Left colon (tissue), 2 donors: ENCODE measurements at places on chromosomes 16 and 17. TPM values are rescaled to one million over a fixed set of nuclear protein-coding genes. Genes with fewer than 3 reads are reported as not detected.

Gene SLC16A5
- 39.6 TPM for total RNA-seq

Gene PSMC3IP
- total RNA-seq: 2.2 TPM

Gene ADGRG3
- total RNA-seq: 1.4 TPM

Gene IRF8
- total RNA-seq: 48.7 TPM

Gene ENO3
- total RNA-seq: 8.9 TPM

Gene TNFRSF17
- total RNA-seq: 0.70 TPM

GRCh38 chr17:77974396-77974795 is 15.9 kb downstream of the TNRC6C start:
- DNase-seq: no peak

- no peak for DNase-seq
Observed at GRCh38 chr17:2212400-2212981, 91.1 kb downstream of the SMG6 start.

- no peak for DNase-seq
Observed at GRCh38 chr17:82915757-82916027, 75.9 kb upstream of the ZNF750 start.

DNA sequence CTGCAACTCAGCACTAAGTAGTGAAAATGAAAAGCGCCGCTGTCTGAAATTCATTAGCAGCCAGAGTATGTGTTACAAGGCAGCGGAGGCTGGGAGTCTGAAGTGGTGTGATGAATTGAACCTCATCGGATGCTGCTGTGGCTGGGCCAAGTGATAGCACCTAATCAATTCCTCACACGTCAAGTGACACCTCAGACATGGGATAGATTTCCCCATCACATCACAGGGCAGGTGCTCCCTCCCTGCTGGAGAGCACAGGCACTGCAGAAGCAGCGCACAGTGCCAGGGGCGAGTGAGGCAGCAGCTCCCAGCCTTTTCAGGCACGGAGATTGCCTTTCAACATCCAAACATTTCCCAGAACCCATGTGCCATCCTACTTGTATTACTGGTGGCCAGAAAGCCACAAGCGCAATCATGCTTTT is 32.2 kb downstream of the DRC3 start:
- DNase-seq: no peak

DNA sequence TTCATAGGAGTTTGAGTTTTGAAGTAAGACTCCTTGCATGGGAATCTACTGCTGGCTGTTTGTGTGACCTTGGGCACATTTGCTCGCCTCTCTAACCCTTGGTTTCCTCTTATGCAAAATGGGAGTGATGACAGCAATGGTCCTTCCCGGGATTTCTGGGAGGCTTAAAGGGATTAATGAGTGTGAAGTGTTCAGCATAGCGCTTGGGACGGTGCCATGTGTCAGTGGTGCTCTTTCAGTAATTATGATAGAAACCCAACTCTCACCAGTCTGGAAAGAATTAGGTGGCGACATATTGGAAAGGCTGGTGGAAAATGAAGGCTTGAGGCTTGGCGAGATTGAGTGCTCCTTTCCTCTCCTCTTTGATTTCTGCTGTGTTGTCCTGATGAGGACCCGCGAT is 429.2 kb upstream of the EEF2KMT start:
- no peak for DNase-seq

- peak; percentile 73 for DNase-seq
Observed at GRCh38 chr17:41687828-41688640, 651 bp upstream of the EIF1 start.

DNA sequence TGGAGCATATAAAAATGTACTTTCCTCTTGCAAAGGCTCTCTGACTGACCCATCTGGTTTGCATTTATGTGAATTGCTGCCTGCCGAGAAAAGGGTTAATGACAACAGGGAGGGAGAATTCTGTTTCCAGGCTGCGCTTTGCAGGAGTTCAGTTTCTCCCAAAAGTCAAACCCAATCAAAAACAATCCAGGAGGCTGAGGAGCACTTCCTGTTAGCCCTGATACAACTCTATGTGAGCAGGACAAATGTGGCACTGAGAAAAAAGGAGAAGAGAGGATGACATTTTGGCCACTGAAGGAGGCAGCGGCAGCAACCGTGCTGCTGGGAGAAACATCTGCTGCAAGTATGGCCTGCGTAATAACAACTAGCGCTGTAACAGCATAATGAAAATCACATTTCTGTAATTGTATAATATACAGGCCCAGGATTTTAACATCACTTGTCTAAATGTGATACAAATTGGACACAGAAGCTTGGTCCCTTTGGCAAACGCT is 26.8 kb upstream of the ELAC2 start:
- no peak for DNase-seq

DNA sequence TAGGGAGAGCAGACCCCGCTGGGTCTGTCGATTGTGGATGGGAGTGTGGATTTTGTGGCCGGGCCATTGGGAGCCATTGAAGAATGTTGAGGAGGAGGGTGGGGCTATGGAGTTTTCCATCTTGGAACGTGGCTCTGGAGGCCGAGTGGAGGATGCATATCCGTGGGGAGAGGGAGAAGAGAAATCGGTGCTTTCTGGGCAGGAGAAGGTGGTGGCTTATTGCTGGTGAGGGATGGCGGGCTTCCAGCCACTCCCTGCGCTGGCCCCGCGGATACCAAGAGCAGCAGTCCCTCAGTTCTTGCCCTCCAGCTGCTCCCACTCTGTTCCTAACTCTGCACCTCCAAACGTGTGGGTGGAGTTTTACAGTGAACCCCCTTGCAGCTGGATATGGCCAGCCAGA is 162.4 kb downstream of the CMIP start:
- no peak for DNase-seq

- peak; percentile 82 for DNase-seq
Observed at GRCh38 chr16:58628845-58629732, 537 bp downstream of the CNOT1 start.

DNA sequence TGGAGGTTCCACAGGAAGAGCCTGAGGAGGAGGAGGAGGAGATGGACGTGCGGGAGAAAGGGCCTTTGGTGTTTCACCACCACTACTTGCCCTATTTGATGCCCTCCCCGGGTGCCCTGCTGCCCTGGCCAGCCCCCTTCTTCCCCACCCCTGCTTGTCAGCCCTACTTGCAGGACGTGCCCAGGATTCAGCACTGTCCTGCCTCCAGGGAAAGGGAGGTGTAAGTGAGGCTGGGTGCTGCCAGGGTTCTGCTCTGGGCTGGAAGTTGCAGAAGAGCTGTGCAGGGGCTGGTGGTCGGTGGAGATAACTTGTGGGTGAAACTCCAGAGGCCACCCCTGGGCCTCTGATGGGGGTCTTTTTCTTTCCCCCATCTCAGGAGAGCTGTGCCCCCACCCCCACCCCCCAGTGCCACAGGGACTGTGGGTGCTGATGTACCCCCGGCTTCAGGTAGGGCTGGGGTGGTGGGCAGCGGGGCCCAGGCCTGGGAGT is 3.0 kb downstream of the PRR29 start:
- DNase-seq: no peak

DNA sequence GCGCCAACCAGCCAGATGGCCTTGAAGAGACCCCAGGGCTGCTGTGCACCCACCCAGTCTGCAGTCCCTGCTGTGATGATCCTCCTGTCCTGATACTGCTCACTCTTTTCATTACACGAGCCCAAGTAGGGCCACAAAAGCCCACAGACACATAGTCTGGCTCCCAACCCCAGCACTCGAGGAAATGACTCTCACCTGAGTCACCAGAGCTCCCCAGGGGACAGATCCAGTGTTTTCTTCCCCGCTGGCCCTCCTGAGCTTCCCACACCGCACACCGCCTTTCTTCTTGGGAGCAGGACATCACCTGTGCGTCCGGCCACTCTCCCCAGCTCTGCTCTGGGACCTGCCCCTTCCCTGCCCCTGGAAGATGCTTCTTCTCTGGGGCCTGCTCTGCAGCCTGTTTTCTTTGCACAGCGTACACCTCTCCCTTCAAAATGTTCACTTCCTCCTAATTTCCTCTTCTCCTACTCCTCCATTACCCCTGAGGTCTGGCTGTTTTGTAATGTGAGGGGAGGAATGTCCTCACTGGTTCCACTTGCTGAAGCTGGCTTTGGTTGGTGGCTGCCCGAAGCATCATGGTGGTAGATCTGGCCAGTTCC is 2.0 kb upstream of the SCN4A start:
- no peak for DNase-seq
